ENCODE measurements at places on chromosomes 5 and 9. TPM values are rescaled to one million over a fixed set of nuclear protein-coding genes. Genes with fewer than 3 reads are reported as not detected.

- DNase-seq, result no peak
These were observed 24.9 kb downstream of the GNAQ start for GRCh38 chr9:78006734-78007133.

DNA sequence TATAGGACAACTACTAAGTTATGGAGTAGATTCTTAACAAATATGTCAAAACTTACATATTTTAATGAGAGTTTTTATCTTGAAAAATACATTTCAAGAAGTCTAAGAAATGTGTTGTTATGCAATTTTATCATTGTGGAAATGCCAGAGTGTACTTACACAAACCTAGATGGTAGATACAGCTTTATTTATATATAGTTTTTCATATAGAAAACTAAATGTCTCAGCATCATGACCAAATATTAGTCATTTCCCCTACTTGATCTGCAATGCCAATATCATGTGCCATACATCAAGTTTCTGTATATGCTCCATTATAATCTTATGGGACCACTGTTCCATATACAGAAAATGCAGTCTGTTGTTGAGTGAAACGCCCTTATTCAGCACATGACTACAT lies 28.7 kb downstream of the CAST start:
- no peak for DNase-seq

- no peak for DNase-seq
These were observed 114.7 kb downstream of the ST8SIA4 start for GRCh38 chr5:100788417-100788816.

GRCh38 chr9:112380102-112380824 lies at the start of gene HSDL2:
Gene HSDL2, plus strand, starts transcription at chr9:112380108. Its CDS starts 56 bp downstream, at chr9:112380164.
- DNase-seq, result no peak

DNA sequence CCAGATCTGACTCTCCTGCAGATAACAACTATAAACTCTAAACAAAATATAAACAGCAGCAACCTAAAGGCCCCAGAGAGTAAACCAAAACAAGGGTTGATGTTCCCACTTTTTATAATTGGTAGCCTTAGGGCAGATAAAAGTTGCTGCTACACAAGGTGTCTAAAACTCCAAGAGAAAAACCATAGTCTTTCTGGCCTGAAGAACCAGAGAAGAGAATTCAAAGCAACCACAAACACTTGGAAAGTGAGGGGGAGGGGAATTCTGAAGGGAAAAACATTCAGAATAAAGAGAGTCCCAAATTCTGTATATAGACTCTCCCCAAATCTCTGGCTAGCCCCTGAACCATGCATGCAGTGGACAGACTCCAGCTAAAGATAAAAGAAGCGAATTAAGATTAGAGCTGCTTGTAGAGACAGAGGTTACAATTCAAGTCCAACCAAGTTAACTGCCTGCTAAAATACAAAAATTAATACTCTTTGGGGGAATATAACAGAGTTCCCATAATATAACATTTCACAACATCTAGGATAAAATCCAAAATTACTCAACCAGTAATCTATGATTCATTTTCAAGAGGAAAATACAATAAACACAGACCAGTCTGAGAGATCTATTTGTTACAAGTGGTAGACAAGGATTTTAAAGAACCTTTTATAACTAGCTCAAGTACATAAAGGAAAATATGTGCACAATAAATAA lies 37.5 kb upstream of the RGMB start:
- no peak for DNase-seq

- DNase-seq, result no peak
These were observed 49.9 kb upstream of the MARCHF11 start for GRCh38 chr5:16229357-16229940.

DNA sequence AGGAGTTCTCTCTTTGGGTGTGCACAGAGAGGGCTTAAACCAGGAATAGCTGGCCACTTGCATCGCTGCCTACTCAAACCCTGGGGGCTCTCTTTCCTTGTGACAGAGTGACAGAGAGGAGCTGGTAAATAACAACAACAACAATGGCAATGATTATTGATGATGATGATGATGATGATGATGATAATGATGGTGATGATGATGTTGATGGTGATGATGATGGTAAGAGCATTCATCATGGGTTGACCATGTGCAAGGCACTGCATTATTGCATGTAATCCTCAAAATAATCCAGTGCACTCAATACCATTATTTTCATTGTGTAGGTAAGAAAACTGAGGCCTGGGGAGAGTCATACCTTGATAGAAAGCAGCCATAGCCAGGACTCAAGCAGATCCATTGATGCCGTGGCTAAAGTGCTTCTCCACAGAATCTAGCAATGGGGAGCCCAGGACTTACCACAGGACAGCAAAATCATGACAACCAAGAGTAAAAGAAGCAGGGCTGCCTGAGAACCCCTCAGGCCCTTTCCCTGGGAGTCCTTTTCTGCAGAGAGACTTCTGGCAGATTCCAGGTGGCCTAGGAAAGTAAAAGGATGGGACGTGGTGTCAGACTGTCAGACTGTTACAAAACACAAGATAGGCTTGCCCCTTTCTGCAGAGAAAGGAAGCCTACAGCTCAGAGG lies 4.8 kb downstream of the FOXI1 start:
- DNase-seq, result no peak

DNA sequence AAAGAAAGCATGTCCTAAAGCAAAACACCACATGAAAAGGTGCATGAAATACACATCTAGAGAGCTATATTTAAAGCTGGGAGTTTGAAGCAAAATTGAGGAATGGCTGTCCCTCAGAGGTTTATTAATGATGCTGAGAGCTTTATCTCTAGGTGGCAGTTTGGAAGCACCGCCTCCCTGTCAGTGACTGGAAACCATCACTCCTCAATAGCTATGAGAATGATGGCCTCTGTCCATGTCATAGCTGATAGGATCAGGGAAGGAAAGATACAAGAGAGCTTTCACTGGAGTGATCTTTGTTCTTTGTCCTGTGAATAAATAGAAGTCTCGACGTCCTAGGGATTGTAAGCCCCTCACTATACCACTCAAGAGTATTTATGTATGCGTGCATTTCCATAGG lies 110.5 kb downstream of the NUDT12 start:
- no peak for DNase-seq

DNA sequence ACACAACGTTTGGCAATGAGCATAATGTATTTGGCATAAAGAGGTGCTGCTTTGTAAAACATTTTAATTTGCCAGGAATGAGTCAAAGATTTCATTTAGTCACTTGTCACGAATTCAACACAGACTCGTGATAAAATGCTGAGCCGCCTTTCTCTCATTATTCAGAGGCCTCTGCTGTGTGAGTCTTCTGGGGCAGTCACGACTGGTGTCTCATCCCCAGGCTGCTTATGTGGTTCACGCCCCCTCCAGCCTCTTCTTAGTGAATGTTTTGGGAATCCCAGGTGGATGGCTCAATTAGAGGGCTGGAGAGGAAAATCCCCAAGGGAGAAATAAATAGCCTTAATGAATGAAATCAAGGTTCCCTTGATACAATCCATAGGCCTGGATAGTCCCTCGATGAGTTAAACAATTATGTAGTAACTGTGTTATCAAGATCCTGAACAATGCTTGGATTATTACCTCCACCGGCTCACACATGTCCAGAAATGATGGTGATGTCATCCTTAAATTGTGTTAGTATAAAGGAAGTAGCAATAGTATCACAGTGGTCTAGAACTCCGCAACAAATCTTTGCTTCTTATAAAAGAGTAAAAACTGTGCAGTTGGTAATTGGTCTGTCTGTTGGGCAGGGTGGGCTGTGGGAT lies 192.1 kb upstream of the ADAMTS16 start:
- no peak for DNase-seq

DNA sequence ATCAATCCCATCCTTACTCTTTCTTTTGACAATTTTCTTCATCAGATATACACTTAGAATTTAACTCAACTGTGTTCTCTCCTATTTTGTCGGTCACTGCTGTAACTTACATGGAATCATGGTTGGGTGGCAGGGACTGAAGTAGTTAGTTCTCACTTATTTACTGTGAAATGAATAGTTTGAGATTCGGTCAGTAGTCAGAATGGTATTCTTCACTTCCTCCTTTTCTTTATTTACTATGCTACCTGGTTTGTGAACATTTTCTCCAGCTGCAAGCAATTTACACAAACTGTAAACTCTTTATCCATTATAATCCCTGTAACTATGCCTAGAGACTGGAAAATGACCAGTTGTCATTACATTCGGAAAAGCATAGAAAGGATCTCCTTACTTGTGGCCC lies 41.5 kb upstream of the GDNF start:
- DNase-seq, result no peak

- DNase-seq, result no peak
These were observed 61.7 kb downstream of the OTULIN start for GRCh38 chr5:14726066-14726838.

GRCh38 chr9:109052416-109052815 lies 39.1 kb upstream of the CTNNAL1 start:
- no peak for DNase-seq

The CDKN2B-AS1 gene
- total RNA-seq, result 0.04 TPM

DNA sequence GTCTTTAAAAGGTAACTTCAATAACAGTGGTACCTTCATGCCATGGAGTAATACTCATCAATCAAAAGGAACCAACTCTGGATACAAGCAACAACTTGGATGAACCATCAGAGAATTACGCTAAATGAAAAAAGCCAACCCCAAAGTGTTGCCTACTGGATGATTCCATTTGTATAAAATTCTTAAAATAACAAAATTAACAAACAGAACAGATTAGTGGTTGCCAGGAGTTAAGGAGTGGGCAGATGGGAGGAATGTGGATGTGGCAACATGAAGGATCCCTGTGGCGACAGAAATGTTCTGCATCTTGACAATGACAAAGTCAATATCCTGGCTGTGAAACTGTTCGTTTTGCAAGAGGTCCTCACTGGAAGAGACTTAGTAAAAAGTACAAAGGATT lies 50.5 kb downstream of the SPTLC1 start:
- DNase-seq, result no peak

DNA sequence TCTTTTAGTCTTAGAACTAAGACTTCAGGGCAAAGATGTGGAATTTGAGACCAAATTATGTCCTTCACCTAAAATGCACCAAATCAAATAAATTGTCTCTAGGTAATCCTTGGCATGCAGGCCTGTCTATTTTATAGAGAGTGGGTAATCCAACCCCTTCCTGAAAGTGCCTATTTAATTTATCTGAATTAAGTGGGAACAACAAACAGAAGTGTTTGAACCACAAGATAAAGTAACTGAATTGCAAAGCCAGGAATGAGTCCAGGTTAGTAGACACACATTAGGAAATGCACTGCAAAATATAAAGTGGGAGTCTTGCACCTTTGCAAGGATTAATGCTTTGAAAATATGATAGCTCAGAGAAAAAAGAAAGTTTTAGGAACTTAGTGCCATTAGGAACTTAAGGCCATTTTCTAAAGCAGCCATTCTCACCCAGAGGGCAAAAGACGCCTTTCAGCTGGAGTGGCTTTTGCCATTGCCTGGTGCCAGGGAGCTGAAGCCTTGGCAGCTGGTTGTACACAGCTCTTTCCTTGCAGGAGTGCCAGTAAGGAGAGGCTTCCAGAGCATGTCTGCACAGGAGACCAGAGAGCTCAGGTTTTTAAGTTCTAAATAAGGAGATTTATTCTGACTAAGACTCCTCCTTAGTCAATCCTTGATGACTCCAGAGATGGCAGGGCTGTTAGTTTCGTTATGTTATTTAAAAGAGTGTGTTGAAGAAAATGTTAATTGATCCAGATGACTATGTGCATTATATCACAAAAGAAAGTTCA lies 151.7 kb upstream of the ELL2 start:
- DNase-seq, result no peak

- DNase-seq, result no peak
These were observed 230.3 kb downstream of the AUH start for GRCh38 chr9:91131433-91131839.

DNA sequence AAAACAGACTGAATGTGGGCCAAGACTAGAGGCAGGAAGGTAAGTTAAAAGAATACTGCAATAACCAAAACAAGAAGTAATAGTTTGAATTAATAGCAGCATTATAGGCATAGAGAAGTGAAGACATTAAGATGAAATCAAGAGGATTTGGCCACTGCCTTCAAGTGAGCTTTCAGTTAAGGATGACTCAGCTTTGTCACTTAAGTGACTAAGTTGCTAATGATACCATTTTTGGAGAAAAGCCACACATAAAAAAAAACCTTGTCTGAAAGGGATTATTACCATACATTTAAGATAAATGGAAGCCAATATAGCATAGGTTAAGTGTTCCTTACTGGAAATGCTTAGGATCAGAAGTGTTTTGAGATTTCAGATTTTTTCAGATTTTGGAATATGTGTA lies 57.0 kb downstream of the ECPAS start:
- DNase-seq, result peak; percentile 7

DNA sequence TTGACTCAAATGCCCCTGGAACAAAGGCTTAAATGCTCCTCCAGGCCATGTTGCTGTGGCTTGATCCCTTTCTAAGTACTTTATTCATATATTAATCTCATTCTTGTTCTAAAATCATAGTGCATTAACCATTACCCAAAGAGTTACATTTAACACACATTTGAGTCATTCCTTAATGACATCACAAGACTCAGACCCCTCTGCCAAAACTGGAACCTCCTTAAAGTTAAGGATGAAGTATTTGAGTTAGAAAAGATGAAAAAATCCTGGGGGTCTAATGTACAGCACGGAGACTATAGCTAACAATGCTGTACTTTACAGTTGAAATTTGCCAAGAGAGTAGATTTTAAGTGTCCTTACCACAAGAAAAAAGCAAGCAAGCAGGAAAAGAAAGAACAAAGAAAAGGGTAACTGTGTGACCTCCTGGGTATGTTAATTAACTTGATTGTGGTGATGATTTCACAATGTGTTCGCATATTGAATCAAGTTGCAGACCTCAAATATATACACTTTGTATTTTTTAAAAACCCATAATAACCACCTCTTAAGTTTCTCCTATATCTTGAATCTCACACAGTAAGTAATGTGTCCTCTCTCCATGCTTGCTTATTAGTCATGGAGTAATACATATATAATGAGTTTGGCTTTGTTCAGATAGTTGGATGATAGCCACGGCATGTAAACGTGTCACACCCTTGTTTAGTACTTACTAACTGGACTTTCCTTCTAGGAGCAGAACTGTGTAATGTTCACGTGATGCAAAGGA lies 376.9 kb downstream of the SEMA5A start:
- DNase-seq, result no peak

- no peak for DNase-seq
These were observed 9.8 kb downstream of the DOCK2 start for GRCh38 chr5:169646856-169647255.

- no peak for DNase-seq
These were observed 21.7 kb downstream of the SLC6A18 start for GRCh38 chr5:1246711-1247431.

DNA sequence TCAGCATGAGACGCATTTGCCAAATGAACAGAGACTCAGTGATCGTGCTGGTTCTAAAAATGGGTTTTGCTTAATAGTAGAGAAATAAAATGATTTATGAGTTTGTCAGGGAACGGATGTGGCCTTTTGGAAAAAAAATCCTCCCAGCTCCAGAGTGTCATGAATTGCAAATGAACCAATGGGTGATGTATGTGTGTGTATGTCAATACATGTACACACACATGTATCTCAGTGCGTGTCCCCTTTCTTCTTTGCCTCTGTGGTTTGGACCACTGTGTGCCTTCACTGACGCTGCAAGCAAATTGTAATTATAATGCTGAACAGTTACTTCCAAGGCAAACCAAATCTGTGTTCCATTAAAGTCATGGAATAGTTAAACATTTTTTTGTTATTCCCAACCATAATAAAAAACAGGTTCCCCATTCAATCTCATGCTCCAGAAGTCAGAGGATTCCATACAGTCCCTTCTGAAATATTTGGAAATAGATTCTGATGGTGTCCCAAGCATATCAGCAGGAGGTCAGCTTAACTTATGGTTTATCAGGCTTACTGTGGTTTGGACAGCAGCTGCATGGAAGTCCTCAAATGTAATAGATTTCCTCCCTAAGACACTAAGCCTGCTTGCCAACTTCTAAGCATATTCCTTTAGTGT lies 630.5 kb downstream of the ACTL7B start:
- DNase-seq, result no peak

Data from kidney epithelial cell (primary cell).